Daoy (cell line): ENCODE measurements at places on chromosomes 7 and 10. TPM values are rescaled to one million over a fixed set of nuclear protein-coding genes. Genes with fewer than 3 reads are reported as not detected.

The MSMB gene
- not detected in 2 replicates for total RNA-seq

The TET1 gene
- total RNA-seq = 0.21 and 0.57 TPM in 2 replicates

The LRMDA gene
- total RNA-seq = 1.6 TPM in 1 of 2 replicates, not detected in the other

The IKZF1 gene
- total RNA-seq = 4.2 and 5.2 TPM in 2 replicates

The SEMA3E gene
- total RNA-seq = 5.7 and 6.0 TPM in 2 replicates

The MTG1 gene
- total RNA-seq = 35.8 and 51.0 TPM in 2 replicates

The SPDYE2B gene
- not detected in 2 replicates for total RNA-seq

The HTR7 gene
- total RNA-seq = 19.4 and 22.9 TPM in 2 replicates
